ENCODE measurements at places on chromosomes 7 and 10.
A peak's percentile ranks its signal among the peaks of the same experiment; 100 is the strongest.

DNA sequence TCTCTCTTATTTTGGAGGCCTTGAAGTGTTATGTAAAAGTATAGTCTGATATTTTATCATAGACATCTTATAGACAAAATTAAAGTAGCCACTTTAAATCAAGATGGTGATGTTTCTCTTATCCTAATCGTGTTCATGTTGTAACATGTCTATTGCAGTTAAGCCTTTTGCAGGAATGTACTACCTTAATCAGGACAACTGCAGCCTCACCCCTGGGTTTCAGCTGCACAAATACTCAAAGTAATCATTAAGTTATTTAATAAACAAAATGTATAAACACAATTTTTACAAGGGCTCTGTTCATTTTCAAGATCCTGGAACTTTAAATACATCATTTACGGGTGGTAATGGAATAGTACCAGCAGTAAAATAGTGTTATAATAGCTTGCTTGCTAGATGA lies 14.4 kb upstream of the KIF5B start:
- DNase-seq = no peak

DNA sequence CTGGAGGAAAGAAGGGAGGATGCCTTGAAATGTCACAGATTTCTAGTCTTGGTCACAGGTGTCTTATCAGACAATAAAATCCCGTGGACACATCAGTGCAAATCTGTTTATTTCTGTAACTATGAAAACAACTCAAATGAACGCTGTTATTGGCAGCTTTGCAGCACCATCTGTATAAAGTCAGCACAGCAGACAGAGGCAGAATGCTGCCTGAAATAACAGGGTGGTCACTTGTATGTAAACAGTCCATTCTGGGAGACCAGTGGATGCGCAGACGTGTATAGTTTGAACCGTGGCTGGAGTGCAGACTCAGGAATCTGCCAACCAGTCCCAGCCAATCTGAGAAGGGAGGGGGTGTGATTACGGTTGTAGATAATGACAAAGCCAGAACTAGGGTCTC lies 54.8 kb downstream of the SEC23IP start:
- no peak for DNase-seq

- no peak for DNase-seq
Measured at GRCh38 chr7:127918130-127918529, 113.1 kb downstream of the LRRC4 start.

GRCh38 chr7:135246191-135246825 lies 12.7 kb downstream of the STRA8 start:
- DNase-seq = no peak

DNA sequence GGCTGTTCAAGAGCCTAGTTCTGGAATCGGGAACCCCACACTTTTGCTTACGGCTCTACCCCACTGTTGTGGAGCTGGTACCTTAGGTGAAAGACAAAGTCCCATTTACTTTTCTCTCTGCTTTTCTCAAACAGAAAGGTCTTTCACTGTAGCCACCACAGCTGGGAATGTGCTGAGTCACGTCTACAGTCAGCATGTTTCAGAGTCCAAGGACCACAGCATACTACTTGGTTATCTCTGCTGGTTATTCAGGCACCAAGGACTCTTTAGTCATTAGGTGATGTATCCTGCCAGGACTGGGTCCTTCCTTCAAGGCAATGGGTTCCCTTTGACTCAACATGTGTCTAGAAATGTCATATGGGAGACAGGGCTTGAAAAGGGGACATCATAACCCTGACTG lies 266.8 kb upstream of the STEAP1 start:
- no peak for DNase-seq

DNA sequence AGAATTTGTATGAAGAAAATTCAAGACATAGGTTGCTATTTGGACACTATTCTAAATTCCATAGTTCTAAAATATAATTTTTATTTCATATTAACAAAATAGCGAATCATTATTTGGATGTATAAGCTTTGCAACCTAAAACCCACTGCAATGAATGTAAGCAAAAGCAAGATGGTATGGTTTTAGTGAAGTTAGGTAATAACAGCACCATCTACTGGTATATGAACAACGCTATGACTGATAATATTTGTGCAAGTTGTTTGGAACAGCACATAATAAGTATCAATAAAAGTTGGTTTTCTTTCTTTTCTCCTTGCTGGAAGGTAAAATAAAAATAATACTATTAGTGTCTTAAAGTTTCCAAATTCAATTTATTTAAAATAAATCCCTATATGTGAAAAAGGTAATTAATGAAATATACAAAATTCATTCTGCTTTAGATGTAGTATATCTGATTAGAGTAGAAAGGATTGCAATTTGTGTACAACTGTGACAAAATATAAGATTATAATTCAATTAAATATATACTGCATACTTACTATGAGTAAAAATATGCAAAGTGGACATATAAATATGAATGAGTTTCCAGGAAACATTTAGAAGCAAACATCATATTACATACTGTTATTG lies 79.0 kb upstream of the LSM8 start:
- no peak for DNase-seq

DNA sequence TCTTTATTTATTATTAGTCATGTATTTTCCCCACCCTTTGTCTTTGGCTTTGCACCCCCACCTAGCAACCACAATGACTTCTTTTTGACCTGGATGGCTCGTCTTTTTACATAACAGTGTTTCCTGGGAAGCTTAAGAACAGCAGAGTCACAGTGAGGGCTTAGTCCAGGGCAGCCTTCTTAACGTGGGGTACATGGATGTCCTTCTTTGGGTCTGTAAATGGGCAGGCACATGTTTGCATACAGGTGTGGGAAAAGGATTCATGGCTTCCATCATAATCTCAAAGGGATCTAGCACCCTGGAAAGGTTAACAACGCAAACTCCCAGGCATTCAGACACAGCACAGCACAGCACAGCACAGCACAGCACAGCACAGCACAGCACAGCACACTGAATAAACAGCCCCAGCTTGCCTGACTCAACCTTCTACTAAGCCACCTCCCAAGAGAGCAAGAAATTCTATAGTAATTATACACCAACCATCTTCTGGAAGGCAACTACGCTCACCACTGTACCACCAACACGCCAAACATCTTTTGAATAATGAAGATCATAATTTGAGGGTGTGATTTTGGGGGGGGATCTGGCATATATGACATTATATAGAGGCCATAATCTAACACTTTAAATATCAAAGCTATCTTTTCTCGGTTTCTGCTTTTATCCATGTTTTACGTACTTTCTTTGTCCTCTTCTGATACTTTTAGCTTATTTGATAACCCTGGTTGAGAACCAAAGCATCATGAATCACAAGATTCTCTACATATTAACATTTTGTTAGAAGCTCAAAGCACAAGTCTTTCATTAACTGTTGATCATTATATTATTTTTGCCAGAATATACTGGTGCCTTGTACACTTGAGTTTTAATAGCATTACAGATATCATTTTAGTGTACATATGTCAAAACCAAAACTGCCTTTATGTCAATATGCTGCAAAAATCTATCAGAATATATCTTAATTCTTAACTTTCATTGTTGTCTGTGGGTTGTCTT lies 177.2 kb upstream of the KLF14 start:
- DNase-seq = no peak

GRCh38 chr7:84548366-84549365 lies 354.1 kb upstream of the SEMA3A start:
- DNase-seq = no peak

DNA sequence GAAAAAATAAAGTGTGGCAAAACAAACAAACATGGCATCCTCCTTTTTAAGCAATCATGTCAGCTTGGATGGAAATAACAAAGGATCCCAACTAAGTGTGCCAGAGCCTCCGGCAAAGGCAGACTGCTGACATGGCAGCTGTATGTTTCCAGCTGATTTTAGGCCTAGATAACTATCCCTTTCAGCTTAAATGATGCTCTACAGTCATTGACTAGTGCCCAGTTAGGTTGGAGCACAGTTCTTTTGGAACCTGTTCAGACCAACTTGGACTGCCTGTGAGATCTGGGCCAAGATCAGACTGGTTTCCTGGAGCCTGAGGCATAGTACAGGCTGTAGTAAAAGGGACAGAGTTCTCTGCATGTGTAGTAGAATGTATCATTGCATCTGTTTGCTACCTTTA lies 128.7 kb downstream of the DYNC1I1 start:
- no peak for DNase-seq

GRCh38 chr10:58017719-58018367 lies 249.9 kb downstream of the IPMK start:
- no peak for DNase-seq

DNA sequence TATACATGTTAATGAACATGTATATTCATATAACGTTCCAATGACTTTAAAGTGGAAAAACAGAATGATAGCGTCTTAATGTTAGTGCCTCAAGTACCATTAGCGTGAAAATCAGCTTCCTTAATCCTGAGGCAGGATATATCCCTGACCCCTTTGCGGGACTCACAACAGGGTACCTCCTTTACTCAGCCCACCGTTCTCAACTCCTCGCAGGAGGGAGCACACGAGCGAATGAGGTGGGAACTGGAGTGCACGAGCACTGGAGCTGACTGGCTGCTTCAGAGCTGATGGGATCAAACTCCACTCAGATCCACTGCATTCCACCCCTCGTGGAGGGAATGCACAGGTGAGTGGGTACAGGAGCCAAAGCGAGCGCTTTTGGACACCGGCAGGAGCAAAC lies 36.1 kb downstream of the AVL9 start:
- no peak for DNase-seq

GRCh38 chr10:63922468-63923284 lies 401.5 kb downstream of the REEP3 start:
- no peak for DNase-seq

GRCh38 chr10:124550293-124551034 lies 88.8 kb downstream of the LHPP start:
- DNase-seq = no peak

- no peak for DNase-seq
Measured at GRCh38 chr10:35795131-35795824, 153.2 kb upstream of the FZD8 start.

- no peak for DNase-seq
Measured at GRCh38 chr7:55177589-55178261, 158.9 kb downstream of the EGFR start.

- DNase-seq = no peak
Measured at GRCh38 chr10:129525401-129525801, 58.4 kb downstream of the MGMT start.

GRCh38 chr7:47636433-47637175 lies 54.7 kb upstream of the TNS3 start:
- DNase-seq = peak; percentile 28

- DNase-seq = no peak
Measured at GRCh38 chr7:116417593-116418345, 81.8 kb upstream of the CAV2 start.

DNA sequence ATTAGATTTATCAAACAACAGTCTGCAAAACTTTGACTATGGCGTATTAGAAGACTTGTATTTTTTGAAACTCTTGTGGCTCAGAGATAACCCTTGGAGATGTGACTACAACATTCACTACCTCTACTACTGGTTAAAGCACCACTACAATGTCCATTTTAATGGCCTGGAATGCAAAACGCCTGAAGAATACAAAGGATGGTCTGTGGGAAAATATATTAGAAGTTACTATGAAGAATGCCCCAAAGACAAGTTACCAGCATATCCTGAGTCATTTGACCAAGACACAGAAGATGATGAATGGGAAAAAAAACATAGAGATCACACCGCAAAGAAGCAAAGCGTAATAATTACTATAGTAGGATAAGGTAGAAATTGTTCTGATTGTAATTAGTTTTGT lies 31.4 kb downstream of the LRRC17 start:
- DNase-seq = no peak

DNA sequence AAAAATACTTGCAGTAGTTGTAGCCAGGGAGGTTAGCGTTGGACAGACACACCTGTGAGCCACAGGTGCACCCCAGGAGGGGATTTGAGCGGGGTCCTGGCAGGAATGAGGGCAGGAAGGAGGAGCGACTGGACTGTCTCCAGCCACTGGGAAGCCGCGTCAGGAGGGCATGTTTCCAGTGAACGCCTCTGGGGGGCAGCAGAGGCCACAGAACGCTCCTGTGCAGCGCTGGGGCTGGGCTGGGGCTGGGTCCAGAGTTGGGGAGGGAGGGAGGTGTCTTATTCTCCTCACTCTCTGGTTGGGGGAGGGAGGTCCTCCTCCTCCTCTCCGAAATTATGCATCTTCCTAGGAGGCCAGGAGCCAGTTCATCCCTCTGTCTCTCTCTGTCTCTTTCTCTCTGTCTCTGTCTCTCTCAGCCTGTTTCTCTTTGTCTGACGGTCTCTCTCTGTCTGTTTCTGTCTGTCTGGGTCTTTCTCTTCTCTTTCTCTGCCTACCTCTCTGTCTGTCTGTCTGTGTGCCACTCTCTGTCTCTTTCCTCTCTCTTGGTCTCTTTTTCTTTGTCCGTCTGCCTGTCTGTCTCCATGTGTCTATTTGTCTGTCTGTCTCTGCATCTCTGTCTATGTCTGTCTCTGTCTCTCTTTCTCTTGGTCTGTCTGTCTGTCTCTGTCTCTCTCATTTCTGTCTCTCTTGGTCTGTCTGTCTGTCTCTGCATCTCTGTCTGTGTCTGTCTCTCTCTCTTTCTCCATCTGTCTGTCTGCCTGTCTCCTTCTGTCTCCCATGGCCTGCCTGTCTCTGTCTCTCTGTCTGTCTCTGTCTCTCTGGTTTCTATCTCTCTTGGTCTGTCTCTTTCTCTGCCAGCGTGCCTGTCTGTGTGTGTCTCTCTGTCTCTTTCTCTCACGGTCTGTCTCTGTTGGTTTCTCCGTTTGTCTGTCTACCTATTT lies 9.9 kb upstream of the PSMG3 start:
- peak; percentile 73 for DNase-seq

- DNase-seq = no peak
Measured at GRCh38 chr10:75431180-75432111, at the start of gene LRMDA. Gene LRMDA (plus strand): TSS chr10:75431624.

GRCh38 chr10:77430530-77430929 lies 207.1 kb downstream of the KCNMA1 start:
- DNase-seq = no peak

DNA sequence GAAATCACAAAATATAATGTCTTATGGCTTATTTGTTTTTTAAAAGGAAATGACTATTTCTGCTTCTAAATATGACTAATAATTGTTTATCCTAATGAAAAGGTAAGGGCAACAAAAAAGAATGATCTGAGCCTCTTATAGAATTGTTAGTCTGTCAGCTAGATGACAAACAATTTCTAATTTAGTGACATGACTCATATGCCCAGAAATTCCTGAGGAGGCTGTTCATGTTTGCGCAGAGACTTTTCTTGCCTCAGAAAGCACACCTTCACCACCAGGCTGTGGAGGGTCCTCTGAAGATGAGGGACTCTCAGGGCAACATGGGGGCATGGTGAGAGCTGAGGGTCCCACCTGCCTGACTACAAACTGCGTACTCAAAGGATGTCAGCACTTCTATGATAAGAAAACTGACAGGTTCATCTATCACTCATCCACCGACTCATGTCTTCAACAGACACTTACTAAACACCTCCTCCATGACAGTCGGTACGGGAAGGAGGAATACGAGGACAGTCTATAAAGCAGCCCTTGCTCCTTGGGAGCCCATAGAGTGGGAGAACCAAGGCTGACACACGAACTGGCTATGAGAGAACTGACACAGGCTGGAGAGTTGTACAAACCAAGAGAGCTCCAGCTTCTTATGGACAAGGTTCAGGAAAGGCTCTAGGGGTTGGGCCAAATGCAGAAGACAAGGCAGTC lies 102.0 kb downstream of the PKD1L1 start:
- DNase-seq = no peak
